ENCODE measurements at places on chromosomes 6 and 20. TPM values are rescaled to one million over a fixed set of nuclear protein-coding genes. Genes with fewer than 3 reads are reported as not detected.

GRCh38 chr6:30965140-30965601, 18.3 kb upstream of the MUC21 start:
- no peak for DNase-seq
- H3K4me1 ChIP-seq = no peaks in the 10 kb centered on the region
- H3K27ac ChIP-seq = no peak overlapping the region
- no peaks in the 10 kb centered on the region for H3K27me3 ChIP-seq
- no peaks in the 10 kb centered on the region for H3K36me3 ChIP-seq

LGSN gene
- 0.45 TPM for total RNA-seq

DYNLT2 gene
- 3.3 TPM for total RNA-seq

- no peak for DNase-seq
- H3K4me3 ChIP-seq = no peak overlapping the region
- no peaks in the 10 kb centered on the region for H3K36me3 ChIP-seq
- no peaks in the 10 kb centered on the region for H3K27me3 ChIP-seq
- peaks cover 11% of the 10 kb centered on the region for H3K4me1 ChIP-seq
Measured at GRCh38 chr20:19099596-19100545, 112.6 kb upstream of the SLC24A3 start.

- no peak overlapping the region for H3K4me3 ChIP-seq
- no peak overlapping the region for H3K27ac ChIP-seq
- no peaks in the 10 kb centered on the region for H3K4me1 ChIP-seq
Measured at GRCh38 chr6:134531611-134532010, 213.7 kb upstream of the SGK1 start.

- no peak for DNase-seq
- H3K27me3 ChIP-seq = no peaks in the 10 kb centered on the region
- H3K4me3 ChIP-seq = no peak overlapping the region
- no peaks in the 10 kb centered on the region for H3K36me3 ChIP-seq
Measured at GRCh38 chr20:10562899-10563298, 110.9 kb downstream of the JAG1 start.

LSM14B gene
- total RNA-seq = 46.3 TPM

GRCh38 chr6:113881478-113881980, 24.4 kb downstream of the MARCKS start:
- no peaks in the 10 kb centered on the region for H3K4me1 ChIP-seq
- H3K27ac ChIP-seq = no peak overlapping the region
- H3K36me3 ChIP-seq = no peaks in the 10 kb centered on the region

- DNase-seq = no peak
- peaks cover 3% of the 10 kb centered on the region for H3K4me1 ChIP-seq
- no peak overlapping the region for H3K27ac ChIP-seq
- H3K4me3 ChIP-seq = no peak overlapping the region
Measured at GRCh38 chr6:154522576-154522975, 12.1 kb upstream of the CNKSR3 start.

UNC5CL gene
- total RNA-seq = 1.2 TPM

L3MBTL3 gene
- 11.2 TPM for total RNA-seq

ARHGAP18 gene
- total RNA-seq = 4.0 TPM

DNA sequence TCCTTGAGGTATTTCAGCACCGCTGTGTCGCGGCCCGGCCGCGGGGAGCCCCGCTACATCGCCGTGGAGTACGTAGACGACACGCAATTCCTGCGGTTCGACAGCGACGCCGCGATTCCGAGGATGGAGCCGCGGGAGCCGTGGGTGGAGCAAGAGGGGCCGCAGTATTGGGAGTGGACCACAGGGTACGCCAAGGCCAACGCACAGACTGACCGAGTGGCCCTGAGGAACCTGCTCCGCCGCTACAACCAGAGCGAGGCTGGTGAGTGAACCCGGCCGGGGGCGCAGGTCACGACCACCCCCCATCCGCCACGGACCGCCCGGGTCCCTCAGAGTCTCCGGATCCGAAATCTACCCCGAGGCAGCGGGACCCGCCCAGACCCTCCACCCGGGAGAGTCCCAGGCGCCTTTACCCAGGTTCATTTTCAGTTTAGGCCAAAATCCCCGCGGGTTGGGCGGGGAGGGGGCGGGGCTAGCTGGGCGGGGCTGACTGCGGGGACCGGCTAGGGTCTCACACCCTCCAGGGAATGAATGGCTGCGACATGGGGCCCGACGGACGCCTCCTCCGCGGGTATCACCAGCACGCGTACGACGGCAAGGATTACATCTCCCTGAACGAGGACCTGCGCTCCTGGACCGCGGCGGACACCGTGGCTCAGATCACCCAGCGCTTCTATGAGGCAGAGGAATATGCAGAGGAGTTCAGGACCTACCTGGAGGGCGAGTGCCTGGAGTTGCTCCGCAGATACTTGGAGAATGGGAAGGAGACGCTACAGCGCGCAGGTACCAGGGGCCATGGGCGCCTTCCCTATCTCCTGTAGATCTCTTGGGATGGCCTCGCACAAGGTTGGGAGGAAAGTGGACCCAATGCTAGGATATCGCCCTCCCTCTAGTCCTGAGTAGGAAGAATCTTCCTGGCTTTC, 693 bp downstream of the HLA-F start:
- peak; percentile 80 for DNase-seq
- peaks cover 5% of the 10 kb centered on the region for H3K4me1 ChIP-seq
- H3K27ac ChIP-seq = no peak overlapping the region

DNA sequence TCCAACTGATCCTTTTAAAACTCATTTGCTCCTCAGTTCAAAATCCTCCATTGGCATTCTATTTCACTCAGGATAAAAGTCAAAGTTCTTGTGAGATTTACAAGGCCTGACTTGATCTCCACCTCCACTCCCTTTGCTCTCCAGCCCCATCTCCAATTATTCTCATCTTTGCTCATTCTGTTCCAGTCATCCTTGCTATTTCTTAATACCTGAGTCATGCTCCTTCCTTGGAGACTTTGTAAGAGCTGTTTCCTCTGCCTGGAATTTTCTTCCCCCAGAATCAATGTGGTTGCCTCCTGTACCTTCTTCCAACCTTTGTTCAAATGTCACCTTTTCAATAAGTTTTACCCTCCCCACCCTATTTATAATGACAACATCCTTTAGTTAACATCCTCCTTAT, 373.5 kb downstream of the HTR1B start:
- no peaks in the 10 kb centered on the region for H3K36me3 ChIP-seq
- no peaks in the 10 kb centered on the region for H3K27me3 ChIP-seq
- no peak overlapping the region for H3K27ac ChIP-seq
- DNase-seq = no peak

MYLK2 gene
- not detected for total RNA-seq

ID4 gene
- 7.0 TPM for total RNA-seq

- no peak overlapping the region for H3K27ac ChIP-seq
- no peaks in the 10 kb centered on the region for H3K27me3 ChIP-seq
- peak; percentile 11 for DNase-seq
- H3K4me1 ChIP-seq = no peaks in the 10 kb centered on the region
- no peaks in the 10 kb centered on the region for H3K36me3 ChIP-seq
- H3K4me3 ChIP-seq = no peak overlapping the region
Measured at GRCh38 chr6:78611102-78611620, 256.2 kb upstream of the IRAK1BP1 start.

DNA sequence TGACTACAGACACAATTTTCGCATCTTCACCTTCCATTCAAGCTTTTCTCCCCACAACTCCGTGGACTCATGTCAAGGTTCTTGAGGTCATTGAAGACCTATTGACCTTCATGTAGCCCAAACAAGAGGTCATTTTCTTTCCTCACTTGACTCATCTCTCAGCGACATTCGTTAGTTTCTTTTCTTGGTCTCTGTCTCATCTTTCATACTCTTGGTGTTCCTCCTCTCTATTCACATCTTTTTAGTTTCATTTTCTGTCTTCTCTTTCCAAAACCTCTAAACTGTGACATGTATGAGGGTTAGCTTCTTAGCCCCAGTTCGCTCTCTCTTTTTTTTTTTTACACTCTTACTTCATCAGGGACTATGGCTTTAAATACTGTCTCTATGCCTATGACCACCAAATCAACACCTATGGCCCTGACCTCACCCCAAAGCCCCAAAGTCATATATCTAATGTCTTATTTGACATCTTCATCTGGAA, 128.6 kb upstream of the BACH2 start:
- H3K27ac ChIP-seq = no peak overlapping the region
- no peak overlapping the region for H3K4me3 ChIP-seq
- H3K4me1 ChIP-seq = no peaks in the 10 kb centered on the region
- H3K27me3 ChIP-seq = no peaks in the 10 kb centered on the region
- no peak for DNase-seq
- H3K36me3 ChIP-seq = peaks cover 5% of the 10 kb centered on the region

SLC22A2 gene
- total RNA-seq = 0.35 TPM

KIAA1755 gene
- total RNA-seq = 0.12 TPM

- H3K27me3 ChIP-seq = no peaks in the 10 kb centered on the region
- H3K36me3 ChIP-seq = 0 out of 2 replicates have a peak, but pooled peaks cover 3% of the 10 kb centered on the region
- no peak overlapping the region for H3K4me3 ChIP-seq
- H3K27ac ChIP-seq = 0 out of 2 replicates have a peak overlapping the region, but pooled peaks have one; percentile 26
- DNase-seq = no peak
Measured at GRCh38 chr20:36847009-36847709, 28.8 kb upstream of the TLDC2 start.

DNA sequence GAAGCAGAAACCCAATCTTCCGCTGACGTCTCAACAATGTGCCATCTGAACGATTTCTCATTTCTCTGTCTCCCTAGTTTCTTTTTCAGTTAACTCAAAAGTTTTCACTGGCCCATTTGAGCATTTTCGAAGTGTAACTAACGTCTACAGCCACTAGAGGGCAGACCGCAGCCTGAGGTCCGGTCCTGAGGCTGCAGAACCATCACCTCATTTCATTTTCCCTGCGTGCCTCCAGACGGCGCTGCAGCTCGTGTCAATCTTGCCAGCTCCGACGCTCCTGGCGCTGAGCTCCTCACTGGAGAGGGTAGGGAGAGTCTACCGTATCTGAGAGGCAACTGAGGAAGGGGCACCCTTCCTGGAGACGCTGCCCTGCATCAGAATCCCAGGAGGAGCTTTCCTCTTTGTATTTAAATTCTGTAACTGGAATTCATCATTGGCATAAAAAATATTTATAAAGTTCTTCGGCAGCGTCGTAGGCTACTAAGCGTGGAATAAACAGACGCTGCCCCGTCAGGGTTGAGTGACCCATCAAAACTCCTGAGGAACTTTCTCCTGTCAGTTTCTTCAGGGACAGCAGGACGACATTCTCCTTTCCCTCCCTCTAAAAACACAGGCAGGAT, 28.5 kb upstream of the DTNBP1 start:
- H3K27me3 ChIP-seq = no peaks in the 10 kb centered on the region
- peak; percentile 95 for DNase-seq
- no peaks in the 10 kb centered on the region for H3K4me1 ChIP-seq
- H3K4me3 ChIP-seq = no peak overlapping the region
- no peaks in the 10 kb centered on the region for H3K36me3 ChIP-seq
- H3K27ac ChIP-seq = no peak overlapping the region

GRCh38 chr20:415820-416322, 7.8 kb downstream of the RBCK1 start:
- no peak for DNase-seq
- H3K27ac ChIP-seq = peak overlapping the region; percentile 66
- H3K27me3 ChIP-seq = no peaks in the 10 kb centered on the region

DNA sequence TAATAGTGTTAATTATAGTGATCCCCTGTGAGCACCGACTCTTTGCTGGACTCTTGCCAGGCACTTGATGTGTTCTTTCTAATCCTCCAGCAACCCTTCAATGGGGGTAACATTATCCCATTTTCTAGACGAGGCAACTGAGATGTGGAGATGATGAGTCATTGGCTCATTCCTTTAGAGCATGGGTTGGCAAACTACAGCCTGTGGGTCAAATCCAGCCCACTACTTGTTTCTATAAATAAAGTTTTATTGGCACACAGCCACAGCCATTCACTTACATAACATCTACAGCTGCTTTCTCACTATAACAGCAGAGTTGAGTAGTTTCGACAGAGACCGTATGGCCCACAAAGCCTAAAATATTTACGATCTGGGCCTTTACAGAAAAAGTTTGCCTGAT, 249.5 kb upstream of the KCNG1 start:
- H3K4me3 ChIP-seq = no peak overlapping the region
- H3K36me3 ChIP-seq = no peaks in the 10 kb centered on the region
- H3K4me1 ChIP-seq = no peaks in the 10 kb centered on the region
- DNase-seq = no peak
- no peak overlapping the region for H3K27ac ChIP-seq
- H3K27me3 ChIP-seq = no peaks in the 10 kb centered on the region

DNA sequence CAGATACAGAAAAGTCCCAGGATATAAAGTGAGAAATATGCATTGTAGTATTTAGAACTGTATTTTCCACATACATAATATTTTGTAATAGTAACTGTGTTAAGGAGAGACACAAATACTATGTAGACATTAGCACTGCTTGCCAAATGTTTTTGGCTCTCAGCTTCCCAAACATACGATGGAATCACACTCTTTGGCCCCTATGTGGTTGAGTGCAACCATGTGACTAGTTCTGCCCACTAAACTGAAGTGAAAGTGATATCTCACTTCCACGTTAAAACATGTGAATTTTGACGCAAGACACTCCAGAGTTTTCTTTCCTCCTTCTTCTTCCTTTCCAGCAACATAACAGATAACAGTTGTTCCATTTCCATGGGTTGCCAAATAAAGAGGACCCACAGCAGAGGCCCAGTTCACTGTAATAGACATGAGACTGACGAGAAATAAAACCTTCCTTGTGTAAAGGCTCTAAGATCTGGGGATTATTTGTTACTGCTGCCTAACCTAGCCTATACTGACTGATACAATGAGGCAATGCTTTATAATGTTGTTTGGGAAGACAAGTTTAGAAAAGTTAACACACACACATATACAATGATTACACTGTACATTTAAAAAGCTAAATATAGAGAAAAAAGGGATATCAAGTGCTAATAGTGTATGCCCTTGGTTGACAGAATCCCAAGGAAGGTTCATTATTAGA, 97.2 kb downstream of the PTPRT start:
- H3K36me3 ChIP-seq = peaks cover 13% of the 10 kb centered on the region
- H3K4me3 ChIP-seq = no peak overlapping the region
- no peaks in the 10 kb centered on the region for H3K4me1 ChIP-seq
- H3K27me3 ChIP-seq = no peaks in the 10 kb centered on the region

- no peaks in the 10 kb centered on the region for H3K4me1 ChIP-seq
- H3K27ac ChIP-seq = no peak overlapping the region
- H3K36me3 ChIP-seq = no peaks in the 10 kb centered on the region
- DNase-seq = no peak
Measured at GRCh38 chr20:61053889-61054288, 198.2 kb upstream of the CDH4 start.

DNA sequence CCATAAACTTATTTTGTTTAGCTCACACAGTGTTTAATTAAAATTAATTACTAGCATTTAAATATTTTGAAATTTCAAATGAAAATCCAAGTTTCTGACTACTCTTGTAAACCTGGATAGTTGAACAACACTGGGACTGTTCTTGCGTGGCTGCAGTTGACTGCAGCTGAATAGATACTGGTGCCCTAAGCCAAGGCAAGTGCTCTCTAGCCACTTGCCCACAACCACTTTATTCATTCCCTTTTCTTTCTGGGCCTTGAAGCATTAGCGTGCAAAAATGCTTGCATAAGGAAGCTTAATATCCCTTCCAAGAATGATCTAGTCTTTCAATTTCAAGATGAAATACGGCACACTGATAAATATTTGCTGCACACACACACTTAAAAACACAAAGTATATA, 676.0 kb upstream of the MARCKS start:
- H3K27ac ChIP-seq = no peak overlapping the region
- no peaks in the 10 kb centered on the region for H3K4me1 ChIP-seq
- H3K4me3 ChIP-seq = no peak overlapping the region
- no peak for DNase-seq
- no peaks in the 10 kb centered on the region for H3K27me3 ChIP-seq

Measured in GM23338 (cell line).